ENCODE measurements at places on chromosomes 2 and 18. TPM values are rescaled to one million over a fixed set of nuclear protein-coding genes. Genes with fewer than 3 reads are reported as not detected.

The THAP4 gene
- polyA plus RNA-seq, result 38.9 TPM

The DSG1 gene
- not detected for polyA plus RNA-seq

- H3K36me3 ChIP-seq, result no peaks in the 10 kb centered on the region
- no peak overlapping the region for H3K4me3 ChIP-seq
- no peak for DNase-seq
- H3K4me1 ChIP-seq, result no peaks in the 10 kb centered on the region
- H3K27ac ChIP-seq, result no peak overlapping the region
Observed at GRCh38 chr2:210555555-210555954, 844 bp upstream of the CPS1 start.

DNA sequence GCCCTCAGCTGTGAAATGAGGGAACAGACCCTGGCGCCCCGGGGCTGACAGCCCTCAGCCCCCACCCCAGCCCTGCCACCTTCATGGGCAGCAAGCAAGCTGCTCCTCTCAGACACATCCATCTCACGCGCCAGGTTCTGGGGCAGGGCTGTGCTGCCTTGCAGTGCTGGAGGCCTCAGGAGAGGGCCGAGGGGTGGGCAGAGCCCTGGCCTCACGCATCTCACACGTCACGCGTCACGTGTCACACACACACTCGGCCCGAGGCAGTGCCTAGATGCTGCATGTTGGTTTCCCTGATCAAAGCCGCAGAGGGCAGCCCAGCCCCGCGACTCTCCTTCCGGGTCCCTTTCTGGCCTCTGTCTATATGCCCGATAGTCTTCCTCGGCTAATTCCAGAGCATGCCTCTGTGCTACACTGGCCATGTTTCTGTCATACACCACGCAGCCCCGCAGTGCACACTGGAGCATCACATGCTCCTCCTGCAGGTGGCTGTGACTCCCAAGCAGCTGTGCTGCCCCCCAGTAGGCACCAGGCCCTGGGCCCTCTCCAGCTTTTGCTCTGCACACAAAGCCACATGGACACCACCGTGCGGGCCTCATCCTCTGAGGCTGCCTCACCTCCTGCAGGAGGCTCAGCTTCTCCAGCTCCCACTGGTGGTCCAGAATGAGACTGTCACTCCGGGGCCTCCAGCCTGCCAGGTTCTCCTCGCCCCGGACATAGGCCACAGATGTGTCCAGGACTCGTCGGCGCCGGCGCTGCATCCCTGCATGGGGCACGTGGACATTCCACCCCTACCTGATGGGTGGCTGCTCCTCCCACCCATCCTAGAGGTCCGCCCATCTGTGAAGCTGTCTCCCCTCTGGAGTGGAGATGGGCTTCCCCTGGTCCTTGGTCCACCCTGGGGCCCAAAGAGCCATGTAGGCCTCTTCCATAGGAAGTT lies 31.4 kb downstream of the AQP12A start:
- H3K36me3 ChIP-seq, result no peaks in the 10 kb centered on the region
- no peak for DNase-seq
- H3K4me3 ChIP-seq, result no peak overlapping the region
- H3K27me3 ChIP-seq, result no peaks in the 10 kb centered on the region

DNA sequence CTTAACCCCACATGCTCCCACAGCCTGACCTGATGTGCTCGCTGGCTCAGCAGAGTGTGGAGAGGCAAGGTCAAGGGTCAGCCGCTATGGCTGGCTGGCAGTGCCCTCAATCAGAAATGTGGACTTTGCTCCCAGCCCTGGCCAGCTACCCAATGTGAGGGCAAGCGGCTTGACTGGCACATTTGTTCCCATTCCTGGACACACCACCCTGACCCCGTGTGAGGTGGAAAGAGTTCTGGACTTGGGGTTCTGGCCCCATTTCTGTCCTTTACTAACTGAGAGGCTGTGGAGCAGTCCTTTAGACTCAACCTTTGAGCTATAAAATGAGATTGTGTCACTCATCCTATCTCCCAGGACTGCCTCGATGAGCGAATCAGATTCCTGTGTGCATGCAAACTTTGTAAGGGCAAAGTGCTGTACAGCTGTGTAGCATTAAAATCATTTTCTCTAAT lies 9.1 kb downstream of the THNSL2 start:
- DNase-seq, result no peak
- H3K27me3 ChIP-seq, result no peaks in the 10 kb centered on the region
- H3K4me3 ChIP-seq, result no peak overlapping the region
- peaks cover 14% of the 10 kb centered on the region for H3K4me1 ChIP-seq
- no peak overlapping the region for H3K27ac ChIP-seq
- H3K36me3 ChIP-seq, result peaks cover 1% of the 10 kb centered on the region

All from naive thymus-derived CD8-positive, alpha-beta T cell (primary cell).